T-helper 22 cell (primary cell): ENCODE measurements at places on chromosomes 5 and 9.

GRCh38 chr5:142151436-142152383 lies 43.1 kb downstream of the NDFIP1 start:
- peak; percentile 12 for DNase-seq

GRCh38 chr5:131812371-131813160 lies 15.7 kb upstream of the FNIP1 start:
- DNase-seq, result no peak

GRCh38 chr9:128456613-128457061 lies 831 bp downstream of the ODF2 start:
- peak; percentile 53 for DNase-seq

DNA sequence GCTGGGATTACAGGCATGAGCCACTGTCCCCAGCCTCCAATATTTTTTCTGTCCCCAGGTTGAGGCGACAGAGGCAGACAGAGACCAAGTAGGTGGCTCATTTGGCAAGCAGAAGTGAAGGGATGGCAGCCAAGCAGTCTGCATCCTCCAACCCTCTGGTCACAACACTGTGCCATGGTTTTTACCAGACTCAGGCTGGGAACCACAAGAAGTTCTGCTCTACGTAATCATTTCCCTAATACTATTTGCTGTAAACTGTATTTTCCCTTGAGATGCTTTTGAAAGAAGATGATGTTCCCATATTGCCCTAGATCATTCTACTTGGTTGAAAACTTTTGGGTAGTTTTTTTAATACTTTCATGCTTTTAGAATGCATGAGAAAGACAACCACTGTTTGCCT lies 40.5 kb downstream of the PTTG1 start:
- no peak for DNase-seq

GRCh38 chr5:107542428-107542827 lies 128.3 kb downstream of the EFNA5 start:
- no peak for DNase-seq

DNA sequence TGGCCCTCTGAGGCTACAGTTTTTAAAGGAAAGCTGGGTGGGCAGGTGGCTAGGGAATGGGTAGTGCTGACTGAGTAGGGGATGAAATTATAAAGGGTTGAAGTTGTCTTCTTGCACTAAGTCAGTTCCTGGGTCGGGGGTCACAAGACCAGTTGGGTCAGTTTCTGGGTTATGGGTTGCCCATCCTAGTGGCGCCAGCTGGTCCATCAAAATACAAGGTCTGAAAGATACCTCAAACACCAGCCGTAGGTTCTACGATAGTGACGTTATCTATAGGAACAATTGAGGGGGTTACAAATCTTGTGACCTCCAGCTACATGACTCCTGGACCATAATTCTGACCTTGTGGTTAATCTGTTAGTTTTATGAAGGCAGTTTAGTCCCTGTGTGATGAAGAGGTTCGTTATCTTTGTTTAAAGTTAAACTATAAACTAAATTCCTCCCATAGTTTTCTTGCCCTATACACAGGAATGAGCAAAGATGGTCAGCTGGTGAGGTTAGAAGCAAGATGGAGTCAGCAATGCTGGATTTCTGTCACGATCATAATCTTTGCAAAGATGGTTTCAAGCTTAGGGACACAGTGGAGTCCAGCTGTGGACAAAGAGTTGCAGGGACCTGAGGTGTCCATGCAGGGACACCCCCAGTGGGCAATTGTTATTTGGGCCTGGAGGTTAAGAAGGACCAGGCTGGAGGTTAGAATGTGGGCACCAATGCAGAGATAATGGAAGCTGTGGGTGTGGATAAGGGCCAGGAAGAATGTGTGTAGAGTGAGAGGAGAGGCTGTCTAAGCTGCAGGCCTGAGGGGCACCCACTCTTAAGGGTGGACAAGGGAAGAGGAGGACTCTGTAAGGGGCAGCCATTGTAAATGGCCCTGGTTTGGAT lies 14.0 kb upstream of the CREBRF start:
- DNase-seq, result no peak

DNA sequence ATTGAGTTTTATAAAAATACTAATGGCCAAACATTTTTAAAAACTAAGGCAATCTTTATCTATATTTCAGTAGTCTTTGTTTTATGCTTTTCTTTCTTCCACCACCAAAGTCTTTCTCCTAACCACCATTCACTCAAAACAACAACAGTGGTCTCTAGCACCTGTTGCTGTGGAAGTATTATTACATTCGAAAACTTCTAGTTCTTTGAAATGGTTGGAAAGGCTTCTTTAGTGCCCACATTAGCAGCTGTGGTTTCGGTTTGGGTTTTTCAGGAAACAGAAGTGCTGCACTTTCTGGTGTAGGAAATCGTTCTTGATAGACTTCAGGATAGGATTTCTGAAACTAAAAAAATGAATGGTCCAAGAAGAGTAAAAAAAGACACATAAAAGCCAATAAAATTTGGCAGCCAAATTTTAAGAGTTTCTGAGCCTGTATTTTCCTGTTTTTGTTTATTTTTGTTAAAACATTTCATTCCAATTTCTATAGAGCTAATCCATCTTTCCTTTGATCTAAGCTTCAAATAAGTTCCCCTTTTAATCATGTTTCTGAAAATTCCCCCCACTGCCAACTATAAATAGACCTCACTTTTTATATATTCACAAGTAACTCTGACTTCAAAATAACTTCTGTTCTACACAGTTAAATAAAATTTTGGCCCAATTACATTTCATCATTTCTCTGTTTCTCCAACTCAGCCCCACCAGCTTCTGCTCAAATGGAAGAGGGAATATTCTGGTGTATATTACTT lies 102.2 kb downstream of the DEPDC1B start:
- no peak for DNase-seq

DNA sequence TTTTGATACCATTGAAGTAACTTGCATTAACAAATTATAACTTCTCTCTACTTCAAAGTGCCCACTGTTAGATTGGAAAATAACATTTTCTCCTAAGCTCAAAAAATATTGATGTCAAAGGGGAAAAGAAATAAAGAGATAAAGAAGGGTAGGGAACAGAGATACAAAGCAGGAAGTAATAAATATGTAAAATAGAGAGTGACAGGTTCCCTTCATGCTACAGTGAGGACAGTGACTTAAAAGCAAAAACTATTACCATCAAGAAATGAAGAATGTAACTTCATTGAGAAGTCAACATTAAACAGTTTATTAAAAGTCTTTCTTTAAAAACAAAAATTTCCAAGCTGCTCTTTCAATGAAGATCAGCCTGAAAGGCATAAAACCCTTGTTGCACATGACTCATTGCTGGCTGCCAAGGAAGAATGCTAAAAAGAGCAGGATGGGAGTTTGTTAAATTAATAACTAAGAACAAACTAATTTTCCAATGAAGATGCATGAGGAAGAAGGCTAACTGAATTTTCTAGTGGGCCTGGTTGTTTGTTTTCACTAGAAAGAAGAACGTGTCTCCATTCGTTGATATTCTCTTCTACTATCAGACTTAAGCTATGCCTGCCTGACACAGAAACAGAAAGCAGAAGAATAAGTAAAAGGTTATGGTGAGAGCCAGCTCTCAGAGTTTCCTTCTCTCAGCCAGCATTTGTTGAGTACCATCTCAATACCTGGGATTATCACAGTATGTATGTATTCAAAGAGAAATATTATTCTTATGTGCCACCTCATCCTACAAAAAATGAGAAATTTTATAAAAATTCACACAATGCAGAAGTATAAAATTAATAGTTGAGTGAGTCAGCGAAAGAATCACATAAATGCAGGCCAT lies 197.8 kb upstream of the NREP start:
- no peak for DNase-seq

GRCh38 chr5:17272111-17272510 lies 54.7 kb downstream of the BASP1 start:
- no peak for DNase-seq

- no peak for DNase-seq
These were observed 82.1 kb downstream of the FBN2 start for GRCh38 chr5:128455841-128456361.

- DNase-seq, result no peak
These were observed 86.3 kb downstream of the SLC44A1 start for GRCh38 chr9:105330755-105331154.

DNA sequence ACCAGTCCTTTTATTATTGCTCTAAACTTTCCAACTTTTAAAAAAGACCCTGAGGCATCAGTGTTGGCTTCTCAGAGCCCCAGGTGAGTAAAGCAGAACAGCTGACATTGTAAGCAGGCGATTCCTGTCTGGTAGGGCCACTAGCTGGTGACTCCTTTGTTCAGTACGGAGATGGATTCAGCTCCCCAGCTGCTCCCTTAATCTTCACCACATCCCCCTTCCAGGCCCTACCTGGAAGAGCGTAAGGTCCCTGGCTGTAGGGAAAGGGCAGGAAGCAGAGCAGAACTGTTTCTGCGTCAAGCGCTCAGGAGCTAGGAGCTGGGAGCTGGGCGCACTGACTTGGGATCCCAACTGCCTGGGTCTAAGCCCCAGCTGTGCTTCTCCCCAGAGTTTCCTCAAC lies 203.7 kb upstream of the TAS2R1 start:
- no peak for DNase-seq

- no peak for DNase-seq
These were observed 15.3 kb downstream of the MAP1B start for GRCh38 chr5:72122602-72123001.

- no peak for DNase-seq
These were observed 72.1 kb upstream of the SEMA6A start for GRCh38 chr5:116646611-116647289.

- no peak for DNase-seq
These were observed 146.7 kb downstream of the CCDC192 start for GRCh38 chr5:127849891-127850290.

- no peak for DNase-seq
These were observed 11.2 kb upstream of the ENC1 start for GRCh38 chr5:74651710-74652109.

DNA sequence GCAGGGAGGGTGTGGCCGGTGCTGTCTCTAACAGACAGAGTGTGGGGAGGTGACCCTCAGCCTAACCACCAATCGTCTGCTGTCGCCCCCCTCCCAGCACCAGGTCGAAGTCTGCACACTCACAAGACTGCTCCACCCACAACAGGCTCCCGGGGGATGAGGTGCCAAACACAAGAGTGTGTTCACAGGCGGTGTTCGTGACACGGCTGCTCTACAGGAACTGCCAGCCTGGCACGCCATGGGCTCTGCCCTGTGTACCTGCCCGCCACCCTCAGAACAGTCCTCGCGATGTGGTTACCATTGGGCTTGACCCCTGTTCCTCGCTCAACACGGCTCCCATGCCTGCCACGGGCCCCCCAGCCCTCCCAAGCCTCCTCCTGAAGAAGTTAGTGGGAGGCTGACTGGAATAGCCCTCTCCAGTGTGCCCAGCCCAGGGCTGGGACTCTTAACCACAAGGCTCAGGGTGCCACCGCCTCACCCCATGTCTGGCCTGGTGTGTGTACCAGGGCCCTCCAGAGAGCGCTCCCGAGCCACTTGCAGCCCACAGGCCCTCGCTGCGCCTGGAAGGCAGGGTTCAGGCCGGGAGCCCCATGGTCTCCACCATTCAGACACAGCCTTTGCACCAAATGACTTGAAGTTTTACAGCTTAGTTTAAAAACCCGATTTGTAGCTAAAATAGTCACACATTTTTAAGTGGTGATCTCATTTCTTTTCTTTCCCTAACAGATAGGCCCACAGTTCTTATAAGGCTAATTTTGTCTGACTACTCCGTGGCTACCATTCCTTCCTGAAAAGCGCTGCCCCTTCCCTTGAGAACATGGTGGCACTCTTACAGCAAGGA lies 102.5 kb downstream of the CAMSAP1 start:
- DNase-seq, result no peak

GRCh38 chr9:104177676-104178075 lies 83.6 kb downstream of the SMC2 start:
- DNase-seq, result no peak

DNA sequence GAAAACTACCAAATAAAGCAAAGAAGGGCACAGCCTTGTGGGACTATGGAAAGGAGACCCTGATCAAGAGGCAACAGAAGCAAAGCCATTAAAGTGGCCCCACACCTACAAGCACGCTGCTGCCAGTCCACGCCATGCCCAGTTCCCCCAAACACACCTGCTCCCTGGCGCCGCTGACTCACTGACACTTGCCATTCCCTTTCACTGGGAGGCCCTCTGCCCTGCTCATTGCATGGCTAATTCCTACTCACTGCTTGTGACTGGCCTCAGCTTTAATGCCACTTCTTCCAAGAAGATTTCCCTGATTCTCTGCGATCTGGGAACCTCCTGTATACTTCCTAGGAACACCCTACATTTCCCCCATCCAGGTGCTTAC lies 71.2 kb upstream of the TAF1L start:
- no peak for DNase-seq

- no peak for DNase-seq
These were observed 320.4 kb upstream of the EFNA5 start for GRCh38 chr5:107990881-107991810.

DNA sequence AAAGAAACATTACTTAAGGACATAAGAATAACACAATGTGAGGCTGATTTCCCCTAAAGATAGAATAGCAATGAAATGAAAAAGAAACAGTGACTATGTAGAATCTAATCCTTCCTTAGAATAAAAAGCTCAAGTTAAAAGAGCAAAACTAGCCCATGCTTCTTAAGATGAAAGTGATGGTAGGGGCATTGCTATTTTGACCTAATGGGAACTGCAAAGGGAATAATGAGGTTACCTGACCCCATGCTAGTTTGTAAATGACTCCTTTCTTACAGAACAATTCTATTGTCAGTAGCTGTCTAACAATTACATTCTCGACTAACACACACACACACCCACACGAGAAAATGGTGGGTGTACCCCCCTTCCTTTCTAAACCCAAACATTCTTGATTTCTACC lies 575.8 kb downstream of the CSNK1G3 start:
- DNase-seq, result no peak

- DNase-seq, result no peak
These were observed 221.9 kb downstream of the IRX2 start for GRCh38 chr5:2529371-2530092.

DNA sequence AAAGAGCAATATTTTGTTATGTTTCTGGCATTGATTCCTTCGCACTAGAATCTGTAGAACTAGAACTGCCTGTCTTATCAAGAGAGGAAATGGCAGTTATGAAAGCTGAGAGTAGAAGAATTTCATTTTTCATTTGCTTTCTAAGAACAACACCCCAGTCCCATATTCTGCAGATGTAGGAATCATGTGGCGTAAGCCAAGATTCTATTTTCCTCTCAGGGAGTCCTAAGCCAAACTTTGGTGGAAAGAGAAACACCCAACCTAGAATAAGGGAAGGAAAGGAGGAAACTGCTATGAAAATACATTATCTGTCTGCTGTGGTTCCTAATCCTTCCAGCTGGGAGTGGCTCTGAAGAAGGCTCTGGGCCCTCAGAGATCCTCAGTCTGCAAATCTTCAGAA lies 1176.9 kb upstream of the C9orf72 start:
- no peak for DNase-seq

- DNase-seq, result no peak
These were observed 69.7 kb downstream of the ABCA1 start for GRCh38 chr9:104858271-104858670.

GRCh38 chr5:144267961-144268513 lies 97.4 kb downstream of the KCTD16 start:
- DNase-seq, result no peak
